ENCODE measurements at places on chromosomes 13 and 19.
A peak's percentile ranks its signal among the peaks of the same experiment; 100 is the strongest.

DNA sequence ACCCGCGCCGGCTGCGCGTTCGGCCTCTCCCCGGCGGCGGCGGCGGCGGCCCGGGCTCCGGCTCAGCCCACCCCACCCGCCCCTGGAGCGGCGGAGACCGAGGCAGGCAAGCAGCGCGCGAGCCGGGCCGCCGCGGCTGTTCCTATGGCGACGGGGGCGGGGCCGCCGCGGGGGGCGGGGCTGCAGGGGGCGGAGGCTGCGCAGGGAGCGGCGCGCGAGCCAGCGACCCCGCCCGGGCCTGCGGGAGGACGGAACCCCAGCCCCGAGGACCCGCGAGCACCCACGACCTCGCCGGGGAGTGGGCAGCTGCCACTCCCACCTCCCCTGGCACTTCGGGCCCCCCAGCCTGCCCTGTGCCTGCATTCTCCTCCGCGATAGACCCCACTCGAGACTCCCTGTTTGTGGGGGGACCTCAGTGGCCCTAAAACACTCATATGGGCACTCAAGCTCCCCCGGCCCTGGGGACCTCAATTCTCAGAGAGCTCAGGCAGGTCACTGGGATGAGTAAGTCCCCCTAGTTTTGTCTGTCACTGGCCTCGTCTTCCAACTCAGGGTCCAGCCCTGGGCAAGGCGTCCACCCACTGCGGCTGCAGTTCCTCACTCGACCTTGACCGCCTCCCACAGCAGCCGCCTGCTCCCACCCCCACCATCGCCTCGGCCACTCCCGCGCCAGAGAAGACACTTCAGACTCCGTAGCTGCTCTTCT lies at the start of gene CTXN1:
CTXN1 (minus strand) TSS at position 115 of the 706 bp plus-strand sequence. CDS start 597 bp downstream, outside the sequence.
- DNase-seq: peak; percentile 69

GRCh38 chr13:65633806-65634205 lies 1596.3 kb downstream of the PCDH9 start:
- no peak for DNase-seq

DNA sequence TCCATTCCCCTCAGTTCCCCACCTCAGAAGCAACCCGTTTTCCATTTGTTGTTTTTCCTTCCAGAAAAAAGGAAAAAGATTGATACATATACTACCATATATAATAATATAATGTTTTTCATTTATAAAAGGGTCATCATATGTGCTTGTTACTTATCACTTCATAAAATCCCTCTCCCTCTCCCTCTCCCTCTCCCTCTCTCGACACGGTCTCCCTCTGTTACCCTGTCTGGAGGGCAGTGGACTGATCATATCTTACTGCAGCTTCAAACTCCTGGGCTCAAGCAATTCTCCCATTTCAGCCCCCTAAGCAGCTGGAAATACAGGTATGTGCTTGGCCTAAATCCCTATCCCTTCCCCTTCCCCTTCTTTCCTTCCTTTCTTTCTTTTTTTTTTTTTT lies 17.1 kb downstream of the PNMA8A start:
- DNase-seq: no peak

- no peak for DNase-seq
Observed at GRCh38 chr13:73334445-73334844, 275.6 kb downstream of the KLF5 start.
